Occipital lobe (tissue), 3 donors: ENCODE measurements at places on chromosomes 12 and 14.
A peak's percentile ranks its signal among the peaks of the same experiment; 100 is the strongest.

DNA sequence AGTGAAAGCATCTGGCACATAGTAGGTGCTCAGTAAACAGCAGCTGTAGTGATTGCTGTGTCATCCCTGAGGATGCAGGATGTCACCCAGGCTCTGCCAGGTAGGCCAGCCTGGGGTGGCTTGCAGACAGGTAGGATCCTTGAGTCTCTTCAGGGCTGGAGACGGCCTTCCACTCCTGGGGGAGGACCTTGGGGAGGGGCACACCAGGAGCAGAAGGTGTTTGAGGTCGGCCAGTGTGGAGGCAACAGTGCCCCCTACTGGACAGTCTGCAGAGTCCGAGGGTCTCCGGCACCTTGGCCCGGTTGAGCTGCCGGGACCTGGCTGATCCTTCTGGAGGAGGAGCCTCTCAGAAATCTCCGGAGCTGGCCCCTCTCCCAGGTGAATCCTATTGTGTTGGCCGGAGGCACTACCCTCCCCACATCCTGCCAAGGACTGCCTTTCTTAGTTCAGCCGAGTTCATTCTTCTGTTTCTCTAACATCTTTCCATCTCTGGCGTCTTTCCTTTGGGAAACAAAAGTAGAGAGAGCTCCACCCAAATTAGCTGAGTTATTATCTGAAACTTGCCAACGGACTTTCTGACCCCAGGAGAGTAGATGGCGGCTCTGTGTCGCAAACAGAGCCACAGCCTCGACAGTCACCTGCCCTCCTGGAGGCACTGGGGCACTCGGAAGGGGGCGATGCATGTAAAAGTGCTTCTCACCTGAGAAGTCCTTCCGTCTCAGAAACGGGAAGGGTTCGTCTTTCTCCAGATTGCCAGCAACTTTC, 41.8 kb upstream of the CLMN start:
- DNase-seq, result peak; percentile 6

GRCh38 chr14:49420201-49420600, 166.0 kb downstream of the RPS29 start:
- DNase-seq, result no peak

DNA sequence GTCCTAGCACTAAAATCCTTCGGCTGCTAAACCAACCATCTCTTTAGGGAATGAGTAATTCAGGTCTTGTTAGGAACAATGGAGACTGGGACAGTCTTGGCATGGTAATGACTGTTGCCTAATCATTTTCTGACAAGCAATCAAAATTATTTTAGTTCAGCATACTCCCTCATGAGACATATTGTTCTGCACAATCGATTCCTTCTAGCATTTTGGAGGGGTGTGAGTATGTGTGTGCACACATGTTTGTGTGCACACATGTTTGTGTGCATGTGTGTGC, 2.1 kb upstream of the KRT1 start:
- DNase-seq, result no peak

GRCh38 chr12:54047160-54047963, 6.3 kb upstream of the HOXC4 start:
- no peak for DNase-seq

- no peak for DNase-seq
These were observed 50.3 kb upstream of the SRSF5 start for GRCh38 chr14:69716478-69717187.

- DNase-seq, result no peak
These were observed 64.0 kb upstream of the ATF1 start for GRCh38 chr12:50699940-50700339.

DNA sequence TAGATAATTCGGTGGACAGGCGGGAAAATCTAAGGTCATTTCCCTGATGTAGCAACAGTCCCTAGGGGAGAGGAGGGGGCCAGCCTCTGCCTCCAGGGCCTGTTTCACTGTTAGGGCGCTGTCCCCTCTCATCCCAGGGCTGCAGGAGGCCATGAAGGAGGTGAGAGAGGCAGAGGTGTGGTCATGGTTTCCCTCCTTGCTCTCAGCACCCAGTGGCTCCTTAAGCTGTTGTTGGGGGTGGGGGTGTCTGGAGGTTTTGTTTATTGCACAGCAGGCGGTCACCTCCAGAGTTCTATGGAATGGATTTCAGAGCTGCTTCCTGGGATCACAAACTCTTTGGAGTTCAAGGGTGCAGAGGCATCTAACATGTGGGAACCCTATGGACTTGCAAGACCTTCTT, 212.5 kb upstream of the RTL1 start:
- DNase-seq, result no peak

GRCh38 chr12:1493781-1494565, 100.4 kb downstream of the FBXL14 start:
- no peak for DNase-seq

DNA sequence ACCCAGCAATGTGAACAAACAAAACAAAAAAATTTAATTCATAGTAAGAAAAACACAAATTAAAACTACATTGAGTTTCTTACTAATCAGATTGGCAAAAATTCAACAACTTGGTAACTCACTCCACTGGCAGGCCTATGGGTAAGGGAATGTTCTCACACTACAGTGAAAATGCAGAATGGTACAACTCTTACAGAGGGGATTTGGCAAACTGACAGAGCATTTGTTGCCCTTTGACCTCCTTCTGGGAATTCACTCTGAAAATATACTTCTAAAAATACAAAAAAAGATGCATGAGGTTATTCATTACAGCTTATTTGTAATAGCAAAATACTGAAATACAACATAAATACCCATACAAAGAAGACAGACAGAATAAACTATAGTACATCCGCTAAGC, 32.8 kb downstream of the ABCD2 start:
- DNase-seq, result no peak

- DNase-seq, result no peak
These were observed 40.3 kb downstream of the IFNG start for GRCh38 chr12:68119250-68119649.

GRCh38 chr12:77830583-77831351, at the start of gene NAV3:
NAV3 (plus strand) TSS chr12:77830894; CDS start chr12:77831462, 568 bp downstream.
- DNase-seq, result no peak

DNA sequence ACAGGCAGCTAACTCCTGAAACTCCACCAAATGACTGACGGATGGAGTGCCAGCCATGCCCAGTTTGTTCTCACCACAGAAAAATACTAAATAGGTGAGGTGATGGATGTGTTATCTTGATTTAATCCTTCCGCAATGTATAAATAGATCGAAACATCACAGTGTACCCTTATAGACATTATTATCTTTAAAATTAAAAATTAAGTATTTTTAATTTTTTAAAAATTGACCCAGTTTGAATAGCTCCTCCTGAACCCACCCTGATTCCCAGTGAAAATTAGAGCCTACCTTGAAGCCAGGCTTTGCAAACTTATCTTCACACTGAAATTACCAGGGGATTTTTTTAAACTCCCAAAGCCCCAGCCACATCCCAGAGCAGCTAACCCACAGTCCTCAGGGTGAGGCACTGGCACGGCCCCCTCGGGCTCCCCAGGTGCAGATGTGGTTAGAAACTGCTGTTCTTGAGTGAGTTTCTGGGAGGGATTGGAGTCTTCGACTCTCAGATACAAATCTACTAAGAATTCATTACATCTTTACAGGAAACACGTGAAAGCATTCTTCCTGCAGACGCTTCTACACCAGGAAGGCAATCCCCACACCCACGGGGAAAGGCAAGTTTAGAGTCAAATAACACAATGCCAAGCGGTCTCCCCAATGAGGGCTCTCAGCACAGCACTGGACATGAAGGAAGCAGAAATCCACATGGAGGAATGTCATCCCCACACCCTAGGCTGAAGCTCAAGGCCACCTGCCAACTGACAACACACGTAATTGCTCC, 126.4 kb downstream of the RIMBP2 start:
- DNase-seq, result no peak

GRCh38 chr12:117234441-117234840, 44.2 kb upstream of the FBXO21 start:
- DNase-seq, result no peak

- no peak for DNase-seq
These were observed 115.4 kb downstream of the KLHL28 start for GRCh38 chr14:44846232-44846824.

DNA sequence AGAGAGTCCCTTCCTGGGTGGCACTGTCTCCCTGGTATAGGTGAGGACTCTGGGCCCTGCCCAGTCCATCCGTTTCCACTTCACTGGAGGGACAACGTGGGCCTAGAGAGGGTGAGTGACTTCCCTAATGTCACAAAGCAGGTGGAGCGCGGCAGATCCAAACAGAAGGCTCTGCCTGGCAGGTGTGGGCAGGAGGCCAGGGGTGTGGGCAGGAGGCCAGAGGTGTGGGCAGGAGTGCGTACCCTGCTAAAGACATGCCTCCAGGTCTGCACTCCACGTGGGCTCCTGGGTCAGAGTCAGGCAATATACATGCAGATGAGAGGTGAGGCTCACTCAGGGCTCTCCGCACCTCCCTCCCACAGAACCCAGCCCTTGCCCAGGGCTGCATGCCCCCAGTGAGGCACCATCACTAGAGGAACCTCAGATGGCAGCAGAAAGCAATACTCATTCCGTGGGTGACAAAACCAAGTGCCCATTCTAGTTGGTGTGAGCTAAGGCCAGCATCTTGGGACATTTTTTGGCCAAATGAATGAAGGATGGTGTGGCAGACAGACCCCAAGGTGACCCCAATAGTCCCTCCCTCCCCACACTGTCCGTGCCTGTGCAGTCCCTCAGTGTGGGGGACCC, 271.6 kb upstream of the RTL1 start:
- DNase-seq, result no peak

- no peak for DNase-seq
These were observed 8.1 kb upstream of the TMED10 start for GRCh38 chr14:75184492-75184891.

DNA sequence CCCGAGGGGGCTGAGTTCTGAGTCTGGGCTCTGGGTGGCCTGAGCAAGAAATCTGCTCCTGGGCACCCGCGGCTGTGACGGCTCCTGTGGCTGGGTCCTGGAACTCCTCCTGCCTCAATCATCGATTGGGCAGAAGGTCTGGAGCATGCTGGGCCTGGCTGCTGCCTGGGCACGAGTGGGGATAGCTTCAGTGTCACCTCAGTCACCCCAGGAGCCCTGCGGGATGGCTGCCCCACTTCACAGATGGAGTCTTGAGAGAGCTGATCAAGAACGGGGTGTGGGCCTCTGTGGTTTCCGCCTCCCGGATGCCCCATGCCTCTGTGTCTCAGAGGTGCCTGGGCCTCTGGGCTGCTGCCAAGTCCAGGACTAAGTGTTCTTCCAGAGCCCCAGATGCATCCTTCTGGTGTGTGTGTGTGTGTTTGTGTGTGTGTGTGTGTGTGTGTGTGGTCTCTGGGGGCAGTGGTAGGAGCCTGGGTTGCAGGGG, 185.6 kb upstream of the C14orf180 start:
- DNase-seq, result no peak

- DNase-seq, result no peak
These were observed 130.0 kb upstream of the BTG1 start for GRCh38 chr12:92275443-92276154.

DNA sequence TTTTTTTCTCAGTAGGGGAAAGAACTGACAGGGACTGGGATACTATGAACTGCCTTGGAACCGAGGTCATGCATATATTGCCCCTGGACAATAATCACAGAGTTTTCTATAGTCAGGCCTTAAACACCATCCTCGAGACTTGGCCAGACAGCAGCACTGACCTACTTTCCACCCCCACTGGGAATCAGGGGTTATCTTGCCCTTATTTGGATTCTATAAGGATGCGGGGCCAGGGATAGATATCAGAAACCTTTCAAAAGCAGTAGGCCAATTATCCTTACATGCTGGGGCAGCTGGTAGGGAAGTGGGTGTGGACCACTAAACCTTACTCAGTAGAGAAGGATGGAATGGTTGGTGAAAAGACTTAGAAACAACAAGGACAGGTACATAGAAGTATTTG, 2.0 kb downstream of the ZNF219 start:
- DNase-seq, result no peak

DNA sequence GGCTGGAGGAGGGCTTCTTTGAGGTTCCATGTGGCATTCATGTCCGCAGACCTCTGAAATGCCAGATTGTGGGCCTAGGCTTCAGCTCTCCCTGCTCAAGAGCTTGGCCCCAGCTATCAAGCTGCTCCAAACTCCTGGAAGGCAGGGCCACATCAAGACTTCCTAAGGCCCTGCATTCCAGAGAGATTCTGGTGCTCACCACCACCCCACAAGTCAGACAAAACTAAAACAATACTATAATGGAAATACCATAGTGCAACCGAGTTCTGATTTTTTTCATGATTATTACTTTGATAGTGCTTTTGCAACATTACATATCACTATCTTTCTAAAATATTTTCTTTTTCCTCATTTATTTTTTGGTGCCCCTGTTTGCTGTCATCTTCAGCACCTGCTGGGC, 86.3 kb downstream of the CALM1 start:
- DNase-seq, result no peak

DNA sequence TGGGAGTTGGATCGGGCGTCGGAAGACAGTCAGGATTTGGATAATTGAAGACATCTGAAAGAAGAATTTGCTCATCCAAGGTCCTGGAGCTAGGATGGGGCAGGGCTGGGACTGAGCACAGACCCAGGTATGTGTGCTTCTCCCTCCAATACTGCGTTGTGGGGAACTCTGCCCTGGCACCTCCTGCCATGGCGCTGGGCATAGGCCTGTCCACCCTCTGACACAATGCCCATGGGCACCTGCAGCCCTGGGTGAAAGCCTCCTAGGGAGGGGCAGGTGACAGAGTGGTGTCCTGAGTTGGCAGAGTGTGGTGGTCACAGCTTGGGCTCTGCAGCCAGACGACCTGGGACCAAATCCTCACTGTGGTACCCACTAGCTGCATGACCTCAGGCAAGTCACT, 53.3 kb downstream of the CALM1 start:
- DNase-seq, result no peak

DNA sequence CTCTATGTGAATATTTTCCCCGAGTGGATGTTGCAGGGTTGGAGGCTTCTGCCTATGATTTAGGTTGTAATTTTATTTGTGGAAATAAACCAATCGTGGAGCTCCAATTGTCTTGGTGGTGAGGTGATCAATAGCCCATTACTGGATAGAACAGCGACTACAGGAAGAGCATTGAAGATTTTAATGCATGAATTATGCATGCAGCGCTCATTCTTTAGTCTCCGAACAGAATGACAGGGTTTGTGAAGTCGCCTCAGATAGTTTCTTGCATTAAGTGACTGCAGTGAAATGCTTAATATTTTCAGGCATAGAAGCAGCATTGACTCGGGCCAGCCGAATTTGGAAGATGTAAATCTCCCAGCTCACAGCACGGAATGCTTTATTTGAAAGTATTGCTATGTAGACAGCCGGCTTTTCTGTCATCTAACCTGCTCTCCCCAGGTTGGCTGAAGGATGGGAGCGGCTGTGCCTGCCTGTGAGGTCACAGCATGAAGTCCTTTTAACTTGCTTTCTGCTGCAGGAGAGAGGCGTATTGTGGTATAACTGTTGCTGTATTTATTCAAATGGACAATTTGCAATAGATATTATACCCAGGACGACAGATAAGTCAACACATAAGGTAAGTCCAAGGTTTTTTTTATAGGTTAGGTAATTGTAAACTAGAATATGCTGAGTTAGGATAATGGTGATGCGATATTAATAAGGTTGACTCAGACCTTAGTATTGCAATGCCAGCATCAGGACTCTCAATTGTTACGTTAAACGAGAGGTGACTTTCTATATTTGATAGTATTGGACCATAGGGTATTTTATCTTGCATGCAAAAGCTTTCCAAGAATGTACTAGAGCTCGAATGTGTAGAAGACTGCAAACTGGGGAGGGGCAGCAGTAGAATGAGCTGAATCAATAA, 135.7 kb downstream of the CNTN1 start:
- DNase-seq, result peak; percentile 12
